HT1080 (cell line): ENCODE measurements at places on chromosomes 5 and 9. TPM values are rescaled to one million over a fixed set of nuclear protein-coding genes. Genes with fewer than 3 reads are reported as not detected.
A peak's percentile ranks its signal among the peaks of the same experiment; 100 is the strongest.

GRCh38 chr9:34375901-34376595, 650 bp downstream of the MYORG start:
- peak; percentile 60 for DNase-seq

- DNase-seq, result no peak
Measured at GRCh38 chr9:125820100-125820804, 73.1 kb downstream of the PBX3 start.

Gene DNAH5
- total RNA-seq, result 0.16 and 0.50 TPM in 2 replicates

Gene GAPVD1
- total RNA-seq, result 37.6 and 39.6 TPM in 2 replicates

Gene FABP6
- total RNA-seq, result 0.70 and 1.1 TPM in 2 replicates

Gene DEPDC1B
- total RNA-seq, result 24.9 and 25.4 TPM in 2 replicates

Gene TMEM38B
- 13.9 and 18.3 TPM in 2 replicates for total RNA-seq

DNA sequence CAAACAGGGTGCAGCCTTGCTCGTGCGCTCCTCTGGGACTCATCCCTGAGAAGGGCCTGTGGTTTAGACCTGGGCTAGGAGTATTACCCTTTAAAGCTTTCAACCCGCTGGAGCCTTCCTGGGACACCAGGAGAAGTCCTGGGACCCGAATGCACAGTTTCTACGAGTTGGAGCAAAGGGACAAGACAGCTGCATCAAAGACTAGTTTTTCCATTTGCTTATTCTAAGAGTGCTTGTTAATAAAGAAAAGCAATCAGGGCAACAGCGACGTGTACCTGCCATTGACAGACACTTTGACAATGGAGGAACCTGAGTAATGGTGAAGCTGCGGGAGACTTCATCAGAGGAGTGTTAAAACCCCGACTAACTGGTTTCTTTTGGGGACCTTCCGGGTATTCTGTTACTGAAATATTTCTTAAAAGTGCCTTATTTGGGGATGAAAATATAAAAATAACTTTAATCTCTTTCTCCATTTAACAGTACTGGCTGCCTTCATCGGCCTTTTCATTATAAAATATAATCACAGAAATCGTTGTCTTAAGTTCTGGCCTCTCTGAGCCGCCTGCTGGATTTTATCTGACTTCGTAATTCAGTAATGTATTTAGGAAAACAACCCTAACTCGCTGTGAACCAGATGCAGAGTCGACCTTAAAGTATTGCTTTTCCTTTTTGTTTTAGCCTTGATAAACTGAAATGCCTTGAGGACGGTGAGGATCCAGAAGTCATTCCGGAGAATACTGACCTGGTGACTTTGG, 732 bp downstream of the SNAPC3 start:
- peak; percentile 11 for DNase-seq

Gene PBX3
- total RNA-seq, result 32.3 and 75.8 TPM in 2 replicates
